ENCODE measurements at places on chromosomes 2 and 18. TPM values are rescaled to one million over a fixed set of nuclear protein-coding genes. Genes with fewer than 3 reads are reported as not detected.

The AKAIN1 gene
- total RNA-seq = not detected

The FAM124B gene
- not detected for total RNA-seq

The DHRS9 gene
- not detected for total RNA-seq

The COMMD1 gene
- 34.4 TPM for total RNA-seq

The LRRTM1 gene
- total RNA-seq = 0.13 TPM

The PRKAG3 gene
- not detected for total RNA-seq

The GALNT5 gene
- 2.4 TPM for total RNA-seq

The RNF125 gene
- 0.33 TPM for total RNA-seq

The ALPP gene
- total RNA-seq = not detected

The DSG2 gene
- 60.3 TPM for total RNA-seq

The LYPD6B gene
- 1.5 TPM for total RNA-seq

The IL36RN gene
- total RNA-seq = not detected

The CD8B2 gene
- total RNA-seq = not detected

The NYAP2 gene
- total RNA-seq = not detected

The SERPINB10 gene
- total RNA-seq = not detected

The KATNAL2 gene
- total RNA-seq = 3.0 TPM

The BZW1 gene
- total RNA-seq = 193 TPM

The LIMS1 gene
- total RNA-seq = 143 TPM

The UGT1A10 gene
- total RNA-seq = not detected

The SLC23A3 gene
- under 0.01 TPM for total RNA-seq

The GRB14 gene
- total RNA-seq = 51.3 TPM

All from mesangial cell (primary cell).